ENCODE measurements at places on chromosomes 6 and 20.

DNA sequence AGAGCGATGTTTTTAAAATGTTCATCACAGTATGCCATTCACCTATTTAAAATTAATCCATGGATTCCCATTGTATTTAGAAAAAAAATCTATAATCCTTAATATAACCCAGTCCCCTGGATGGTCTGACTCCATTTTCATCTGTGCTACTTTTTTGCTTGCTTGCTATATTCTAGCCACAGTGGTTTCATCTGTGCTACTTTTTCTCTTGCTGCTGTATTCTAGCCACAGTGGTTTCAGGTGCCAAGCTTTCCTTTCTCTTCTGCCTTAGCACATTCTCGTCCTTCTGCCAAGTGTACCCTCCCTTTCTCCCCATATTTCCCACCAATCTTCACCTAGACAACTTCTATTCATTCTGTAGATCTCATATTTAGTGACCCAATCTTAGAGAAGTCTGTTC is 33.3 kb upstream of the SOX4 start:
- no peak for DNase-seq

- DNase-seq: no peak
Measured at GRCh38 chr20:53408691-53409446, 184.8 kb downstream of the ZNF217 start.

- no peak for DNase-seq
Measured at GRCh38 chr6:36915599-36915998, 29.8 kb downstream of the C6orf89 start.

DNA sequence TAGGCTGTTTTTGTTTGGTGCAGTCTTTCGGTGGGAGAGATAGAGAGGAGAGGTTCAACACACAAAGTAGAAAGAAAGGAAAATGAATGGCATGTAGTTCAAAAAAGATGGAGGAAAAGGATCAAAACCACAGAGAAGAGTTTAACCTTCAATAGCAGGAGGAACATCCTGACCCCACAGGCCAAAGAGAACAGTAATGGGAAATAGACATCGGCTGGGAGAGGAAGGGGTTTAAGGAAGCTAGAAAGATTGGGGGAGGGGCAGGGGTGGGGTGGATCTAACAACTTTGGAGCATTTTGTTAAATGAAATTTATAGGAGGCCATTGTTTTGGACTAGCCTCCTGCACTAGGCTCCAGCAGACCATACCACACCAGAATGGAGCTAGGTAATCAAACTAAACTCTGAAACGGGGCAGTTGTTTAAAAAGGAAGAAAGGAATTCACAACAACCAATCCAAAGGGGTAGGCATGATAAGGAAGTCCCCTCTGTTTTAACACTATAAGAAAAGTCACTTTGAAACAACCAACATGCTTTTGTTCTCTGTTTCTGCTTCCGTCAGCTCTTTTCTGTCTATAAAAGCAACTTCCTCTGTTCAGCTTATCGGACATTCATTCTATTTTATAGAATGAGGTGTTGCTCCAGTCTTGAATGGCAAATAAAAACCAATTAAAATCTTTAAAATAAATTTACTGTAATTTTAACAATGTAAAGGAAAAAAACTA is 82.6 kb downstream of the EPB41L2 start:
- no peak for DNase-seq

GRCh38 chr6:149961728-149962425 is 1.9 kb upstream of the ULBP1 start:
- no peak for DNase-seq

GRCh38 chr6:138773177-138774091 is at the start of gene CCDC28A:
TSS of gene CCDC28A (plus strand) at chr6:138773769. CDS start at chr6:138776121, 2,352 bp downstream.
- peak; percentile 90 for DNase-seq

GRCh38 chr6:16420715-16421461 is 182.5 kb downstream of the GMPR start:
- DNase-seq: no peak

- DNase-seq: no peak
Measured at GRCh38 chr6:6878887-6879585, 228.7 kb upstream of the RREB1 start.

DNA sequence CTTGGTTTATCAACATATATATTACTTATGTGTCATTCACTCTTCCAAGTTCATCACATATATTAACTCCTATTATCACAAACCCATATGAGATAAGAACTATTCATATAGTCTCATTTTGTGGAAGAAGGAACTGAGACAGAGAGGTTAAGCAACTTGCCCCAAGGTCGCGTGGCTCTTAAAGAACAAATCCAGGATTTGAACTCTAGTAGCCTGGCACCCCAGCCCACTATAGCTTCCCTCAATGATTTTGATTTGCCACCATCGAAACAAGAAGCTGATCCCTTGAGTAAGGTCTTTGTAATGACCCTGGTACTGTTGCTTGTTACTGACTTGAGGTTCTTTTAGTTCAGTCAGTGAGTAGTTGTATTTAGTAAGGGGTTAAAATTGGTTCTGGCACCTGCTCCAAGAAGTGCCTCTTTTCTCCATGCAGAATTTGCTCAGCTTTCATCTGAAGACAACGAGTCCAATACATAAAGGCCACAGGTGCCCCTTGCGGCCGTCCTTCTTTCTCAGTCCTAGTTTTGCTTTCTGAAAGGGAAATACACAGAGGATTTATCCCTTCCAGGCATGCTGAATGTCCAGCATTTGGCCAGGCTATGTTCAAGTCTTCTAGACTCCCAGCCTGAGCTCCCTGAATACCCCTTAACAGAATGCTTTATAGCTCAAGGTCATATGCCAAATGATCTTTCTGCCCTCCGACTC is 253.0 kb downstream of the TBC1D7 start:
- DNase-seq: no peak

GRCh38 chr6:167115054-167115453 is 7.8 kb upstream of the CCR6 start:
- DNase-seq: no peak

DNA sequence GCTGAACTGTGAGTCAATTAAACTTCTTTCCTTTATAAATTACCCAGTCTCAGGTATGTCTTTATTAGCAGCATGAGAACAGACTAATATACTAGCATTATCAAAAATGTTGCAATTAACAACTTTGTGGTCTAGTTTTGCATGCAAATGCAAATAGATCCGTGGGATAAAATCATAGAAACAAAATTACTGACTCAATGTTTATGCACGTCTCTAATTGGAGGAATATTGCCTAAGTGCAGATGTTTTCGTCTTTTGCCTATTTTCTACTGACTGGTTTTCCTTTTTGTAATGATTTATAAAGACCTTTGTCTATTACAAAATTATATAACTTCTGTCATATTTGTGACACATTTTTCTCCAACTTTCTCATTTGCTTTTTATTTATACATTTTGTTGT is 51.9 kb downstream of the SYNE1 start:
- no peak for DNase-seq

- no peak for DNase-seq
Measured at GRCh38 chr20:57619051-57619831, 985 bp downstream of the ZBP1 start.

- DNase-seq: no peak
Measured at GRCh38 chr20:32482442-32483261, 102.5 kb downstream of the NOL4L start.

- DNase-seq: no peak
Measured at GRCh38 chr20:11467436-11467835, 450.3 kb upstream of the BTBD3 start.

- no peak for DNase-seq
Measured at GRCh38 chr6:127880429-127880828, 20.4 kb downstream of the THEMIS start.

GRCh38 chr6:5205035-5205507 is 55.7 kb downstream of the LYRM4 start:
- no peak for DNase-seq

DNA sequence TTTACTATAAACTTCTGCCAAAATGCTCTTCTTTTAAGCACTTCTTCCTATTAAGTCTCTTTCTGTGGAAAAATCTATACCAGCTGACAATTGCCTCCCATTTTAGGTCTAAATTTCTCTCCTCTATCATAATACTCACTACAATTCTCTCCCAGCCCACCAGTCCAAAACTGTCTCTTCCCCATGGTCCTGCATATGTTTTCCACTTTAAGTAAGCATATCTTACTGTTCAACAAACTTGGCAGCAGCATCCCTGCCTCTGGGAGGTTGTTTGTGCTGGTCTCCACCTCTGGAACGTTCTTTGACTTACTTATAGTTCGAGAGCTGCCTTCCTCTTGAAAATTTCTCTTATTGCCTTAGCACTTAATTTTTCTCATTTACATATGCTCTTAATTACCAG is 180.5 kb downstream of the COL12A1 start:
- DNase-seq: no peak

DNA sequence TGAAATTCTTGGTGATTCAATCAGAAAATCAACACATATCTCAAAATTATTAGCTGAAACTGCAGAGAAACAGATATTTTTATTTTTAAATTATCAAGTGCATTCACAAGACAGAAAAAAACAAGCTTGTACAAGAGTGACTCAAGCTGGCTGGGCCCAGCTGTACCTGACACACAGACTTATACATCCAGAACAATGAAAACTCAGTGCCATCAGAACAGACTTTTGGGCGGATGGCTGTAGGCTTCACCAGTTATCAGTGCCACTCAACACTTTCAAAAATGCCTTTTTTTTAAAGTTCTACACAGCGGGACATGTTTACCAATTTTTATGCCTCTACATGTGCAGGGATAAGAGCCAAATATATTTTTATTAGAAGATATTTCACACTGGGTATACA is 102.8 kb downstream of the MYB start:
- DNase-seq: no peak

Data from thoracic aorta (tissue), 2 donors.